CD4-positive, alpha-beta T cell treated with Interleukin-2 at 100 ng/mL for 4 hours (primary cell): ENCODE measurements at places on chromosomes 7 and 10.

- DNase-seq, result no peak
Measured at GRCh38 chr7:155950898-155951553, 138.8 kb upstream of the SHH start.

GRCh38 chr7:78594156-78594555 is 795.6 kb downstream of the PHTF2 start:
- DNase-seq, result no peak

DNA sequence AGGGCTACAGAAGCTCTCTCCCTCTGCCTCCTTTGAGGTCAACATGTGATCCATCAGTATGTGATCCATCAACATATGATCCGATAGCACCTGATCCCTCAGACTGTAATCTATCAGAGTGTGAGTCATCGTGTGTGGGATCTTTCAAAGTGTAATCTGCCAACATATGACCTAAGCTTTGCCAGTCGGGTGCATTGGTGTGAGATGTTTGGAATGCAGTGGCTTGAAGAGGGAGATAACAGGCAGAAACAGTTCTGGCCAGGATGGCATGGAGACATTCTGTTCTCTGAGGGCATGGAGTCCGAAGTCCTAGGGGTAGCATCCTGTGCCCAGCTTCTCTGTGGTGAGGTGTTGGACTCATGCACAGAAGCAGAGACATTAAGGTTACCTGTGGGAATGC is 217.7 kb upstream of the ETV1 start:
- DNase-seq, result no peak

GRCh38 chr7:136923111-136923667 is 54.7 kb downstream of the CHRM2 start:
- no peak for DNase-seq

DNA sequence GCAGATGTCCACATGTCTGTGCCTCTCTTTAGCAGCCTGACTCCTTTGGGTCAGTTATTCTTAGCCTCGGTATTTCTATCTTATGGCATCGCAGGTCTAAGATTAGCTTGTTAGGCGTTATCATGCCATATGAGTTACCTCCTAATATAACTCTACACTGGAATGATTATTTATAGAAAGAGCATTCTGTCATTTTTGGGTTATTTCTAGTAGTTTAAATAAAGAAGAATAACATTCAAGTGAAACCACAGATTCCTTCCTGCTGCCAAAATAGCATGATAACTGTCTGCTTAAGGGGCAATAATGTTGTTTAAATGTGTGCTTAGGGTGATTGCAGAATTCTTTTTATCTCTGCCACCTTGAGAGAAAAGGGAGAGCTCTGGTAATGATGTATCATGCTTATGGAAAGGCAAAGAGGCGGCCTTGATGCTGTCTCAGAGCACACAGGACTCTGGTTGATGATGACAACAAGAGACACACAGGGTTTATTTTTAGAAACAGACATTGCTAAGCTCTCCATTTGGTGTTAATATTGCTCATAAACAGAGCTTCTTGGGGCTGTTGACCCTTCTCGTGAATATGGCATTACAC is 10.4 kb downstream of the HDAC9 start:
- DNase-seq, result no peak

GRCh38 chr10:21402606-21403083 is 122.8 kb downstream of the SKIDA1 start:
- DNase-seq, result no peak

GRCh38 chr7:149254181-149254858 is 7.7 kb upstream of the ZNF783 start:
- no peak for DNase-seq

GRCh38 chr10:1266033-1266802 is 210.0 kb downstream of the WDR37 start:
- DNase-seq, result no peak

- DNase-seq, result no peak
Measured at GRCh38 chr10:115674496-115674895, 581.3 kb downstream of the ATRNL1 start.

DNA sequence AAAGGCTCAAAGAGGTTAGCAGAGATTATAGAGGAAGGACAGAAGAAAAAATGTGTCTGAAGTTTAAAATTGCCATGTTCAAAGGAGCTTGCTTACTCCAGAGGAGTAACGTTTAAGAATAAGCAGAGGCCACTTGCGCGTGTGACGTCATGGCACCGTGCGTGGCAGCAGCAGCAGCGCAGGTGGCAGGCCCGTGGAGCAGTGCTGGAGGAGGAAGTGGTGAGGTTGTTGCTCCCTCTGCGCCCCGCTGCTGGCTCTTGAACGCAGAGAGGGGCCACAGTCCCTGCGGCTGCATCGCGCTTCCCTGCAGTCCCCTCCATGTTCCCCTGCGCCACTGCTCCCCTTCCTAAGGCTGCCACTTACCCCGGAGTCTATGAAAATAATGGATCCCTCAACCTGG is 37.5 kb downstream of the GDI2 start:
- peak; percentile 67 for DNase-seq

- peak; percentile 83 for DNase-seq
Measured at GRCh38 chr10:22630234-22631174, 83.9 kb downstream of the PIP4K2A start.

- DNase-seq, result no peak
Measured at GRCh38 chr7:148662646-148663045, 36.1 kb upstream of the CUL1 start.

GRCh38 chr7:142787783-142788182 is 17.0 kb downstream of the PRSS2 start:
- DNase-seq, result peak; percentile 5

- DNase-seq, result no peak
Measured at GRCh38 chr7:114484226-114484625, 69.6 kb downstream of the FOXP2 start.

- no peak for DNase-seq
Measured at GRCh38 chr10:110786172-110786571, 85.6 kb upstream of the PDCD4 start.

GRCh38 chr10:121611393-121612159 is 13.3 kb upstream of the FGFR2 start:
- no peak for DNase-seq

- no peak for DNase-seq
Measured at GRCh38 chr7:20454202-20454601, 123.5 kb downstream of the ITGB8 start.

- DNase-seq, result no peak
Measured at GRCh38 chr7:12297283-12298108, 86.4 kb downstream of the TMEM106B start.

- no peak for DNase-seq
Measured at GRCh38 chr7:133858311-133858710, 268.8 kb upstream of the LRGUK start.

DNA sequence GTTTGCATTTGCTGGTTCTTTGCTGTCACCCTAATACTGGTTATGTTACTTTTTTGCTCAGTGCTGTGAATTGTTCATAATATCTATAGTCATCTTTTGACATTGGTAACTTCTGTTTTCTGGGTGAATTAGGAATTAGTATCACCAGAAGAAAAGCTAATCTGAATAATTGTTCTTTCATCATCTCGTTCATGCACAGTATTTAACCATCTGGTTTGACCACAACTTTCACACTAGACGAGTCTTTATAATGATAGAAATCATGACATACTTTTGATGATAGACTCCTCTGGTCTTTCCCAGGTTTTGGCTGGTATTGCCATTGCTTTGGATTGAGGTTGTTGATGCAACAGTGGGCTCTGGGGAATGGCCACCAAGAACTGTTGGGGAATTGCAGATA is 25.1 kb downstream of the SGPL1 start:
- DNase-seq, result no peak

DNA sequence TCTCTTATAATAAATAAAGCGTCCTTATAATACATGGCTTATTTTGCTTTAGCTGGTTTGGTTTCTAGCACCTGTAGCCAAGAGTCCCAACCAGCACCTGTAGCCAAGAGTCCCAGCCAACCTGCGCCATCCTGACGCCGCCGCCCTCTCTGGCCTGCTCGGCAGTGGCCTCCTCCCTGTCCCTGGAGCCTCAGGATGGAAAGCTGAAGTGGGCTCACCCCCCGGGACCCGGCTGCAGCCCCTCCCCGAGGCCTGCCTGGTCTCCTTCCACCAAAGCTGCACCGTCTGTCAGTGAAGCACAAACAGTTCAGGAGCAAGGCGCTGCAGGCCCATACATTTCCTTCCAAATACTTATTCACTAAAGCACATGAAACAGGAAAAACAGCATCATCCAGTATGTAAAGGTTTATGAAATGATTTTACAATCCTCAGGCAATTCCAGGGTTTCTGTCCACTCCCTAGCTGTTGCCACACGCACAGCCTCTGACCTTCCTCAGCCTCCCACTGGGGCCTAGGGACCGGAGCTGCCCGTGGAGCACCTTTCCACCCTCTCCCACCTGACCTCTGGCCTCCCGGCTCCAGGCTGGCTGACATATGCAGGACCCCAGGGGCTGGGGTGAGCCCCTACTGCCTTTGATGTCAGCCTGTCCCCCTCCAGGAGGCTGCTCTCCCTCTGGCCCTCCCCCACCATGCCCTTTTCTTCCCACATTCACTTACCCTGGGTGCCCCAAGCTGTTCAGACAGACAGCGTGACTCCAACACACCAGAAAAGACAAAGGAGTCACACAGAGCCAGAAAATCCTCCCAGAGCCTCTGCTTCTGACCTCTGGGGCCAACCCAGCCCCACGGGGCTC is 149.6 kb upstream of the PPP2R2D start:
- no peak for DNase-seq

- no peak for DNase-seq
Measured at GRCh38 chr10:66167816-66168215, 758.0 kb upstream of the LRRTM3 start.

DNA sequence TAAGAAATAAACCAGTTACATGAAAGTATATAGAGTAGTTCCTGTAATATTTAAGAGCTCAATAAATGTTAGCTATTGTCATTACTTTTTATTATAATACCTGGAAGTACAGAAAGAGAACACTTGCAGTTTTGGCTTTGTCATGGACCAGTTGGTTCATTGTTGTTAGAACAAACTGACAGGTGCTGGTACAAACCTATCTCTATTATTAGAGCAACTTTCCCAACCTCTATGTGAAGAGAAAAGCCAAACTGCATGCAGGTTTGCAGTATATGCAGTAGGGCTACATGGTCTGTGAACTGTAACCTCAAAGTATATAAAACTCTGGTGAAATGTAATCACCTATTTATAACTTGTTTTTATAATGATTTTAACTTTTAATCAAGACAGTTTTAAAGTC is 20.4 kb downstream of the DNAJC9 start:
- DNase-seq, result no peak

DNA sequence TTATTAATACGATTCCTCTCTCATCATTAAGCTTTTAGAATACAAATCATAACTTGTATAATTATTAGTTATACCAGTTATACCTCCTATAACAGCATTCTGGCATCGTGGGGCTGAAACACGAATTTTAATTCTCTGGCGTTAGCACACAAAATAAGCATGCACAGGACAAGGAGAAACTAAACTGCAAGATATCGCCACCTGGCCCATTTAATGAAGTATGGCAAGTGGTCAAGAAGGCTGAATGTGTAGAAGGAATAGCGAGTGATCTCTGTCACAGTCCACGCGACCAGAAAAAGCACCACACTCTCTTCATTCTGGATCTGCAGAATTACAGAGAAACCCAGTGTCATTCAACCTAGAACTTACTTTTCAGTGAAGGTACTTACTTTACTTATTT is 18.1 kb downstream of the HACD1 start:
- peak; percentile 13 for DNase-seq

DNA sequence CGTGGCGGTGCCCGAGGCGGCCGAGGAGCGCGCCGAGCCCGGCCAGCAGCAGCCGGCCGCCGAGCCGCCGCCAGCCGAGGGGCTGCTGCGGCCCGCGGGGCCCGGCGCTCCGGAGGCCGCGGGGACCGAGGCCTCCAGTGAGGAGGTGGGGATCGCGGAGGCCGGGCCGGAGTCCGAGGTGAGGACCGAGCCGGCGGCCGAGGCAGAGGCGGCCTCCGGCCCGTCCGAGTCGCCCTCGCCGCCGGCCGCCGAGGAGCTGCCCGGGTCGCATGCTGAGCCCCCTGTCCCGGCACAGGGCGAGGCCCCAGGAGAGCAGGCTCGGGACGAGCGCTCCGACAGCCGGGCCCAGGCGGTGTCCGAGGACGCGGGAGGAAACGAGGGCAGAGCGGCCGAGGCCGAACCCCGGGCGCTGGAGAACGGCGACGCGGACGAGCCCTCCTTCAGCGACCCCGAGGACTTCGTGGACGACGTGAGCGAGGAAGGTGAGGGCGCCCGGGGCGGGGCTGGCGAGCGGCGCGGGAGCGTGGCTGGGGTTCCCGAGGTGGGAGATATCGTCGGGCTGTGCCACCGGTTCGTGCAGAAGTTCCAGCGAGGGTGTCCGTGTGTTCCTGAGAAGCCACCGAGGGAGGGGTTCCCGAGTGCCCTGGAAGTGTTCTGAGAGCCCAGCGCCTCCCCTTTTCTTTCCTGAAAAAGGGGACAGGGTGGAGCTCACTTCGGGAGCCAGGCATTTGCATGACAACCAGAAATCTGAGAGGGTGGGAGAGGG is 495 bp downstream of the EIF3B start:
- no peak for DNase-seq

DNA sequence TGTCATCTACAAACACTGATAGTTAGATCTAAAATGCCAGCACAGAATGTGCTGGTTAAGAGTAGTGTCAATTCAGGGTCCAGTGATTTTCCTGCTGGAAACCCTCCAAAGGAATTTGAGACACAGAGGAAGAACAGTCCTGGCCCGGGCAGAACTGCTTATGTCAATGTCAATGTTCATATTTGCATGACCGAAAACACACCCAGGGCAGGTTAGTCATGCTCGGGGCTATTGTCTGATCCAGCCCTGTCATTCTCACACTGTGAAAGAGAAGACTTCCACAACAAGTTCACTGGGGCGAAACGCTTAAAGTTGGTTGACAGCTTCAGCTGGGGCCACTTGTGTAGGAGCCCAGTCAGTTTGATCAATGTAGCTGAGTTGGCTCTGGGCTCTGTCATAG is 139.3 kb downstream of the C1GALT1 start:
- DNase-seq, result no peak
